ENCODE measurements at places on chromosomes 7 and 10.
A peak's percentile ranks its signal among the peaks of the same experiment; 100 is the strongest.

DNA sequence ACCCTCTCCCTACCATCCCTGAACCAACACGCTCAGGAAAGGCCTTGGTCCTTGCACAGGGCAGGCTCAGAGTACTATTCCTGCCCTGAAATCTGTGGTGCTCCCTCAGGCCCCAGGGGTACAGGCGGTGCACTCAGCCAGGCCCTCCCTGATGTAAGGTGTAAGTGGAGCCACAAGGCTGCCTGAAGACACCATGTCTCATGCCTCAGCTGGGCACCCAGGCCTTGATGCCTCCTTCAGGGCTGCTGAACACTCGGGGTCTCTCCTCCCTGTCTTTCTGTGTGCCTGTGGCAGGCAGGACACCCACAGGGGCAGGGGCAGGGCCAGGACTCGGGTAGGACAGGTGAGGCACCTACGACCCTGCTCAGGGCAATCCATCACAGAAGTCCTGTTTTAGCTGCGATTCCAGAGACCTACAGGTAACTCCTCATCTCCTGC lies 22.9 kb upstream of the ANTXRL start:
- no peak for DNase-seq

DNA sequence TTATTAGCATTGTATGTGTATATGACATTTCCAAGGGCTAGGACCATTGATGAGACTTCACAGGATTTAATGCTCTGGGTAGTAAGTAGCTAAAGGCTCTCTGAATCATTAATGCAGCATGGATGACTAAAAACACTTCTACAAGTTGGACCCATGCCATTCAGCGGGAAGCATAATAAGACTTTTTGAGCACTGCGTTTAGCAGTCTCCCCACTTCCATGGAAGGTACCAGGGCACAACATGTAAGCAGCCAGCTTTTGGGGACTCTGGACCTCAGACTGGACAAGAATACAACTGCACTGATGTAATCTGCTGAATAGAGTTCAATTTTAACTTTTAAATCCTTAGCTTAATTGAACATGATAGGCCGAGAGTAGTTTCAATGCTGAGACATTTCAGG lies 191.7 kb upstream of the IMMP2L start:
- DNase-seq, result no peak

GRCh38 chr7:11239316-11239715 lies 265.6 kb downstream of the PHF14 start:
- no peak for DNase-seq

DNA sequence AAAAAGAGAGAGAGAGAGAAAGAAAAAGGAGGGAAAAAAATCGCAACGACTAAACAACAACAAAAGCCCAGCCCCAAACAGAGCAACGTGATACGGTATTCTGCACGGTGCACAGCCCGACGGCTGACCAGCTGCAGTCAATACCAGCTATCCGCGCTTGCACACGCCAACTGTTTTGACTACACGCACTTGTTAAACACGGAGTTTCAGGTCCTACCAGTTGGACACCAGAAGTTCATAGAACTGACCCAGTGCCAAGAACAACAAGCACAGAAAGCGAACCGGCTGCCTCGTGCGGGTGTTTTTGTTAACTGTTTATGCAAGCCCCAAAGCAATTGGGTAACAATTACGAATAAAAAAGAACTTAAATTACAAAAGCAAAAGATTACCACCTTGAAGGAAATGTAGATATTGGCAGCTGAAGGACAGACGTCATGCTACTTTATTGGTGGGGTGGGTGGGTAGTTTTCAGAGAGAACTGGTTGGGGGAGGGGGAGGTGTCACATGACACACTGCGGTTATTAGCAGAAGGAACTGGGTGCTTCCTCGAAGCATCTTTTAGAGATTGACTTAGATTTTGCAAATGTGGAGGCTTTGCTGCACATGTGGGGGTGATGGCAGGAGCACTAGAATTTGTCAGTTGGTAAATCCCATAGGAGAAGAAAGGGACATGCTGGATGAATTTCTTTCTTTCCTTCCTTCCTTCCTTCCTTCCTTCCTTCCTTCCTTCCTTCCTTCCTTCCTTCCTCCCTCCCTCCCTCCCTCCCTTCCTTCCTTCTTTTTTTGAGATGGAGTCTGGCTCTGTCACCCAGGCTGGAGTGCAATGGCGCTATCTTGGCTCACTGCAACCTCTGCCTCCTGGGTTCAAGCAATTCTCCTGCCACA lies 110.6 kb upstream of the EFCAB10 start:
- DNase-seq, result peak; percentile 34
